ENCODE measurements at places on chromosomes 11 and 22.
A peak's percentile ranks its signal among the peaks of the same experiment; 100 is the strongest.

DNA sequence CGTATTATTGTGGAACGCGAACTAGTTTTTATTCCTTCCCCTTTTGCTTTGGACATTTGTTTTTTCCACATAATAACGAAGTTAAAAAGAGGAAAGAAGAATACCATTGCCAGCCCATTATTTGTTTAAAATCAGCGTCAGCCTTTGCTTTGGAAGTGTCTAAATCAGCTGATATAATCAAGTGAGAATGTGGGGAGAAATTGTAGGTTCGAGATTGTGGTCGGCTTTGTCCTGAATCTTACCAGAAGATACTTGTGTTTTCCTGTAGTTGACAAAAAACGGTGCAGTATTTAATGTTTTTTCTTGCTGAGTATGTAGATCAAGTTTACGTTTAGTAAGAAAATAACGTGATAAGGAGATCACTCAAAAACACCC is 935 bp downstream of the ZNF143 start:
- no peak for DNase-seq

DNA sequence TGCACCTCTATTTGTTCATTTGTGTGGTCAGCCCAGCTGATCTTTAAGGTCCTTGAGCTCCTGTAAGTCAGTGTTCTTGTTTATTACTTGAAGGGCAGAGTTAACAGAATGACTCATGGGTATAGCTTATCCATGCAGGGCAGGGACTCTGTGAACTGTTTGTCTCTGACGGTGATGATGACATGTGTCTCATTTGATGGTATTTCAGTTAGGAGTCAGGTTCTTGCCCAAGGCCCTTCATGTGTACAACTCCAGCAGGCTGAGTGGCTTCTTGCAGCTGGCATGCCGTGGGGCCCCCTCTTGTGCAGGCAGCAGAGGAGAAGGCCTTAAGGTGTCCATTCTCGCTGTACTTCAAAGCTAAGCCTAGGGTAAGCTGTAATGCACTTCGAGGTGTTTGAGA is 165.1 kb downstream of the DBX1 start:
- peak; percentile 44 for DNase-seq

DNA sequence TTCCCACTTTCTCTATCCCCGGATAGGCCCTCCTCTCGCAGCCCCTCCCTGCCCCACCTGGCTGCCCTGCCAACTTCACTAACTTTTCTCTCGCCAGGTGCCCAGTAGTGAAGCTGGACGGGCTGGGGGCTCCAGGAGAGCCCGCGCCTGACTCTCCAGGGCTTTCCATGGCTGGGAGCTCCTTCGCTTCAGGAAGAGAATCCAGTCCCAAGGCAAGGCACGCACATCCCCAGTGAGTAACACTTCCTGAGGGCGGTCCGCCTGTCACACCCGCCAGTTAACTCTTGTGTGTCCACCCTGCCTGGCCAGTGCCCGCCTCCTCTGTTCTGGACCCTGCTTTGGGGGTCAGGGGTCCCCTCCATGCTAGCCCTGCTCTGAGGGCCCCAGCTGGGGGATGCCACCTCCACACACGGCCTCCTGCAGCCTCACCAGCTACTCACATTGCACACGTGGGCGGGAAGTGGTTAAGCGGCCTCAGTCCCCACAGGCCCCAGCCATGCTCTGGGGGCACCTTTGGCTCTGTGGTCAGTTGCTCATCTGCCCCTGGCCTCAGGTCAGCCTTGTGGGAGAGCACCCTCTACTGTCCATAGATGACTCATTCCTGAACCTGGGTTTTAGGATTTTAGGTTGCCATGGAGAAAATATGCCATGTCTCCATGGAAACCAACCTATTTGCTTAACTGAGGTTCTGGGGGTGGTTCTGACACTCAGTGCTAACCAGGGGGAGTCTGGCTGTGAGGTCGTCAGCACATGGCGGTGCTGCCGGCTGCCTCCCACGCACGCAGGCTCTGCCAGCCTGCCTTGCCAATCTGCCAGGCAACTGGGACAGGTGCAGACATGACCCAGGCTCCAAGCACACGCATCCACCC is at the start of gene RIN1:
TSS of gene RIN1 (minus strand) at position 201 of the 869 bp plus-strand sequence. CDS start at position 169, 32 bp downstream.
- peak; percentile 73 for DNase-seq

DNA sequence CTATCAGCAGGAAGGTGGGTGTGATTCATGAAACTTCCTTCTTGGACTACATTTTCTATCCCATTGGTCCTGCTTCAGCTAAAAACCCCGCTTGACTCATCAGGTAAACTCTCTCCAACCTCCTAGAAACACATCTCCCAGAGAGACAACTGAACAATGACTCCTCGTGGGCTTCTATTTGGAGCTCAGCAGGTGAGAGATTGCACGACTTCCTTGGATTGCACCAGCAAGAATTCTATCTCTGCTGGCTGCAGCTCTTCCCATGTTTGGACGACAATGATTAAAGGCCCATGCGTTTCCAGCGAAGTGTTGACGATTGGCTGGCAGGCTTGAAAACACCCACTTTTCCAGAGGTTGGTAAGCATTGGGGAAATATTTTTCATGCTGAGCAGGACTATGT is 216.1 kb upstream of the NTM start:
- DNase-seq = no peak

GRCh38 chr22:38793317-38793716 is 626 bp downstream of the DNAL4 start:
- DNase-seq = no peak

DNA sequence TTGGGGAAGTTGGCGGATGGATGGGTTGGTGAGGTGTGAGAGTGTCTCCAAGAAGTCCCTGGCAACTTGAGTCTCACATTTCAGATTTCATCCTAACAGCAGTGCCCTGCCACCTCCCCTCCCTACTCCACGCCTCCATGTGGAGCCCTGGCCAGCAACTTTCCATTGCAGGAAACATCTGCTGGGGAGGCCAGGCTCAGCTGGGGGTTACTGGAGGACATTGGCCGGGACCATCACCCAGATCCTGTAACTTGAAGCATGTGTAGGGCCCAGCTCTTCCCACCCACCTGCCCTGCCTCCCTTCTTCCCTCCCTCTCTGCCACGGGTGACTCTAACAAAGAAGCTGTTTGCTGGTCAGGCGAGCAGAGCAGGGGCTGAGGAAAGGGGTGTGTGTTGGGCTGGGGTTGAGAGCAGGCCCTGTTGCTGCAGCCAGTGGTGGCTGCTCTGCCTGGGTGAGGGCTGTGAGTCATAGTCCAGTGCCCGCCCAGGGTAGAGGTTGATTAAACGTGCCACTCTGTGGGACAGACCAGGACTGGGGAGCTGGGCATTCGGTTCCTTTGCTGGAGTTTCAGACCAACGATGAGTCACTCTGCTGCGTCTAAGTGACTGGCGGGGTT is 64.0 kb downstream of the SCN3B start:
- peak; percentile 60 for DNase-seq

- no peak for DNase-seq
Observed at GRCh38 chr22:21948390-21948789, 4.3 kb downstream of the PPM1F start.

DNA sequence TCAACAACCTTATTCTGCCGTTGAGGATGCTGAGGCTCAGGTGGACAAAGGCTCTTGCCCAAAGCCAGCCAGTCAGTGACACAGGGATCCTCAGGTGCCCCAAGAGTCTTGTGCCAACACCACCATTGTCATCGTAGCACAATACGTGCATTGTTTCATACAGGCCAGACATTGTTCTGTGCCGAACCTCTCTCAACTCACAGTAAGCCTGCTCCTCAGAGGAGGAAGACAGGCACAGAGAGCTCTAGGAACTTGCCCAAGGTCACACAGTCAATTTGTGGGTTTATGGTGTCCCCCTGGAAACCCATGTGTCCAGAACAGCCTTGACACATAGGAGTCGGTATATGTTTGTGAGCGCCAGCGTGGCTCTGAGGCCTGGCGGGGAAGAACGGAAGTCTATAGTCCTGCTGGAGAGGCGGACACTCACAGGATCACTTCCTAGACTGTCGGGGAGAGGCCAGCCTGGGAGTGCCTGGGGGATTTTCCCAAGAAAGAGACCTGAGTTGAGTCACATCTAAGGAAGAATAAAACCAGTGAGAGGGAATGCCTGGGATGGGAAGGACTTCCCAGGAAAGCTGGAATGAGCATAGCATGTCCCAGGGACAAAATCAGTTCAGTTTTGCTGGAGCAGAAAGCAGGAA is 20.2 kb downstream of the LIF start:
- no peak for DNase-seq

DNA sequence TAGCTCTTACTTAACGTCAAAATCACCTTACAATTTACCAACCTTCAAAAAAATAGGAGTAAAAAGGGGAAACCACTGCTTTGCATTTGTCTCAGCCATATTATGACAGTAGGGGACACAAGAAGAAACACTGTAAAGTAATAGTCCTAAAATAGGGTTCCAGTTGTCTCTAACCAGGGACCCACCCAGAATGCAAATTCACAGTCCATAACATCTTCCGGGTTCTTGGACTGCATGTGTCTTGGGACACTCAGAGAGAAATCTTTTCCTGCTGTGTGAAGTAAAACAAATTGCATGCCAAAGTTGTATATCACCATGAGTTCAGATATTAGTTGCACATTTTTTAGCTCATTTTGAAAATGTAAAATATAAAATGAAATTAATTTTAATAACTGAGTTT is 69.8 kb upstream of the PGR start:
- DNase-seq = no peak

DNA sequence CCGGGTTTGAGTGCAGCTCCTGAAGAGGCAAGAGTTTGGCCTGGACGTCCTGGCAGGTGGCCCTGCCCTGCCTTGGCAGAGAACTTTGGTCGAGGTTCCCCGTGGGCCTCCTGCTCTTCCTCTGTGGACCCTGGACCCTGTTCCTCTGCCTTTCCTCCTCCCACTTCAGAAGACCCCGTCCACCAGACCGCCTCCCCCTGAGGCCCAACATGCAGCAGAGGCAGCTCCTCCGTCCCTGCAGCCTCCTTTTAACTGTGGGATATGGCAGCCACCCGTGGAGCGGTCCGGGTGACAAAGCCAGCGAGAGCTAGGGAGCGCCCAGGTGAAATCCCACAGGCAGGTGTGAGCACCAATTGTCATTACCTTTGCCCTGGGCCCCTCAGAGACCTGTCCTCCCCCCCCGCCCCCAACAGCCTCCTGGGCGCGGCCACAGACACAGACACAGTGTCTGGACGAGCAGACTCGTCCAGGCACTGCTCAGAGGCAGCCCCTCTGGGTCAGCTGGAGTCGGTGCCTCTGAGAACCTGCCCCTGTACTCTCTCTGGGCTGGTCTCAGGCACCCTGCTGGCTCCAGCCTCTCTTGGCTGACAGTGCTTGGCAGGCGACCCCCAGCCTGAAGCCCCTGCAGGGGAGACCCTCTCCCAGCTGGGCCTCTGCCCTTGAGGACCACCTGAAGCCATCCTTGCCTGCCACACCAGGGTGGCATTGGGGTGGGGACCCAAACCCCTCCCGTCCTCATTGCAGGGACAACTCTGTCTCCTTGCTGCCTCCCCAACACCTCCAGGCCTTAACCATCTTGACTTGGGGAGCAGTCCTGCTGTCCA is 4.1 kb upstream of the PTDSS2 start:
- DNase-seq = no peak

- DNase-seq = no peak
Observed at GRCh38 chr11:19199048-19199447, 2.7 kb downstream of the CSRP3 start.

DNA sequence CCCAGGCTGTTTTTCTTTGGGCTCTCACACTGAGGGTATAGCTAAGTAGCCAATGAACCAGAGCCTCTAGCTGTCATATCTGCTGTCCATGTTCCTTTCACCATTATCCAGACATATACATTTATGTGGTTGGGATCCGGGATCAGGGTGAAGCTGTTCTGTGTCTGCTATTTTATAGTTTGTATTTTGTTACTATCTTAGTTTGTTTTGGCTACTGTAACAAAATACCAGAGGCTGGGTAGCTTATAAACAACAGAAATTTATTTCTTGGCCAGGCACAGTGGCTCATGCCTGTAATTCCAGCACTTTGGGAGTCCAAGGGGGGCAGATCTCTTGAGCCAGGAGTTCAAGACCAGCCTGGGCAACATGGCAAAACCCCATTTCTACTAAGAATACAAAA is 40.5 kb upstream of the CABP7 start:
- no peak for DNase-seq

GRCh38 chr11:134460881-134461280 is 48.8 kb upstream of the B3GAT1 start:
- no peak for DNase-seq

GRCh38 chr11:68989936-68990606 is 9.3 kb upstream of the MRGPRD start:
- no peak for DNase-seq

- no peak for DNase-seq
Observed at GRCh38 chr22:36405671-36406538, 18.1 kb upstream of the MYH9 start.

- DNase-seq = no peak
Observed at GRCh38 chr11:117973503-117973860, 12.7 kb upstream of the IL10RA start.
